Aorta (tissue), 5 donors: ENCODE measurements at places on chromosomes 1 and 21. TPM values are rescaled to one million over a fixed set of nuclear protein-coding genes. Genes with fewer than 3 reads are reported as not detected.

LRRIQ3 gene
- 0.81 TPM for total RNA-seq

HSD3B1 gene
- not detected for total RNA-seq

AJAP1 gene
- total RNA-seq = 0.16 TPM

PSMG1 gene
- total RNA-seq = 23.6 TPM

FAM72B gene
- 0.78 TPM for total RNA-seq

PLK3 gene
- total RNA-seq = 84.3 TPM

LRRC7 gene
- 1.3 TPM for total RNA-seq

GBP6 gene
- not detected for total RNA-seq

HUNK gene
- total RNA-seq = 5.2 TPM

- DNase-seq = peak; percentile 83
Observed at GRCh38 chr1:116375887-116376728, 3.1 kb downstream of the ATP1A1 start.

GRCh38 chr1:163670989-163671757 is 349.4 kb downstream of the NUF2 start:
- DNase-seq = no peak

GRCh38 chr21:25457411-25457810 is 149.9 kb downstream of the MRPL39 start:
- DNase-seq = no peak

DNA sequence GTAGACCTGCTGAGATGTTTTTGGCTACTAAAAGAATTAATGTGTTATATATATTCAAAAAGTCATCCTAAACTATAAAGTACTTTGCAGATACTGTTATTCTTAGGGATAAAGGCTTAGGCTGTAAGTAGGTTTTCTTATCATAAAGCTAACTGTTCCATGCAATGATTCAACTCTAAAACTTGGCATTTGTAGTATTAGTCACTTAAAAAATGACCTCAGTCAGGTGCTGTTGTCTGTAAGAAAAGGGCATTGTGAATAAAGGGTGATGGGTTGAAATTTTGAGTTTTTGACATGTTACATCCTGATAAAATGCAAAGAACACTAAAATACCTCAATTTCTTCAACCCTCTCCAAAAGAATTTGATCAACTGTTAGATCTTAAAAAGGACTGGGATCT is 32.9 kb downstream of the ADCY10 start:
- no peak for DNase-seq

- DNase-seq = no peak
Observed at GRCh38 chr1:151570819-151571218, 30.7 kb downstream of the TUFT1 start.

DNA sequence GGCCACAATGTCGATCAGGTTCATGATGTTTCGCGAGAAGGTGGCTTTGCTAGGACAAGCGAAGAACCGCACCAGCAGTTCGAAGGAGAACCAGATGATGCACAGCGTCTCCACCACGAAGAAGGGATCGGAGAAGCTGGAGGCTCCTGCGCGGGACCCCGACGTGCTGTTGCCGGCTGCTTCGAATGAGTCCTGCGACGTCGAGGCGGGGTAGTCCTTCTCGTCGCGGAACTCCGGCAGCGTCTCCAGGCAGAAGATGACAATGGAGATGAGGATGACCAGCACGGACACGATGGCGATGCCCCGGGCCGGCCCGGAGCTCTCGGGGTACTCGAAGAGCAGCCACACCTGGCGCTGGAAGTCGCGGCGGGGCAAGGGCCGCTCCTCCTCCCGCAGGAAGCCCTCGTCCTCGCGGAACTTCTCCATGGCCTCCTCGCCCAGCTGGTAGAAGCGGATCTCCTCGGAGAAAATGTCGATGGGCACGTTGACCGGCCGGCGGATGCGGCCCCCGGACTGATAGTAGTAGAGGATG is 869 bp downstream of the KCNA3 start:
- DNase-seq = peak; percentile 77

GRCh38 chr1:202145068-202145743 is 669 bp upstream of the ARL8A start:
- DNase-seq = no peak

DNA sequence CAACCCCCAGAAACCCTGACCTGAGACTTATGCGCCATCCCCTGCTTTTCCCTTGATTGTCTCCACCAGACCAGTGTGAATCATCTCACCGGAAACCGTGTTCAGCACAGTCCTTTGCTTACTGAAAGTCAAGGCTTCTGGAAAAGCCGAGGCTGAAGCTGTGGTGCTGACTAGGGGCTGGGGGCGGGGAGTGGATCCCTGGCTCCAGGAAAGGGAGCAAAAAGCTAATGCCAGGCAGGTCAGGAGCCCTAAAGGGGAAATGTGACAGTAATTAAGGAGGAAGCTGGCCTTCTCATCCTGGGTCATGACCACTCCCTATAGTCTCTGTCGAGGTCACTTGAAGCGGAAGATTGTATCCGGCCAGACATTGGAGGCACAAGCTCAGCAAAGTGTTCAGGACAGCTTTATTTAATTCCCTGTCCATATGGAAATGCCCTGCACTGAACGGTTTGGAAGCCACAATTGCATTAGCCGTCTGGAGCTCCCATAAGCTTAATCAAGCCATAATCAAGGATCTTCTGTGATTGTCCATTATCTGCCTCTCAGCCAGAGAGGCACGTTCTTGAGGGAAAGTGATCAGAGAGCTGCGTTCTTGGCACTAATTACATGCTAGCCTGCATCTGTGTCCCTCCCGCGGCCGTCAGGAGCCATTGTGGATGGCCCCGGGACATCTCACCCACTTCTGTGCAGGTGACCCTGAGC is 403.6 kb downstream of the RRAGC start:
- DNase-seq = no peak

GRCh38 chr1:174040387-174040786 is 18.2 kb upstream of the RC3H1 start:
- DNase-seq = no peak

DNA sequence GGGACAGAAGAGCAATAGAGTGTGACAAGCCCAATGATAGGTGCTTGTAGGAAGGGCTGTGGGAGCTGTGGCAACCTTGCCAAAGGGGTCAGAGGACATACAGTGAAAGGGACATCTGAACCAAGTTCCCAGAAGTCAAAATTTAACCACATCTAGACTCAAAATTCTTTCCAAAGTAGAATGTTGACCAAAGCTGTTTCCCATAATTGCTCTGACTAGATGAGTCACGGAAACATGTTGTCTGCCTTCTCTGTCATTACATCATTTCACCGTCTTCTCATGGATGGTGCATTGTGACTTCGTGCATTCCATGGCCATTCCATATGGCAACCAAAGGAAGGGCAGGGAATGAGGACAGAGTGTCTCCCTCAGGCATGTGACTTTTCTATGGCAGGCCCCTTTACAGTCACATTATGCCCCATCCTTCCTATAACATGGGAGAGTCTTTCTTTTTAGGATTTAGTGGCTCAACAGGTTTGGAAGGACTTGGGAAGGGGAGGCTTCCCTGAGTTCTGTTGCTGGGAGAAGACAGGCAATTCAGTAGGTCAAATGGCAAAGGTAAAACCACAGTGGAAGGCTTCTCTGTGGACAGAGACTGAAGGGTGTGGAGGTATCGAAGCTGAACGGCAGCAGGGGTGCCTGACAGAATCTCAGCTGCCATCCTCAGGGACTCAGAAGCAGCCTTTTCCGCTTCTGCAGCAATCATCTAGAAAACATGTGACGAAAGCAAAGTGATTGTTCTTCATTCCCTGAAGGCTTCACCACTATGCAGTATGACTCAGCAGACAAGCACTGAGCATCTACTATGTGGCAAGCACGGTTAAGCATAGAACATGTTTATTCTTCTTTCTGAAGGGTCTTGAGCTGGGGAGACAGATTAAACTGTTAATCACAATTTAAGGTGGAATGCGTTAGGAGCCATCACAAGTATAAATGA is 24.7 kb downstream of the NPHS2 start:
- DNase-seq = no peak

DNA sequence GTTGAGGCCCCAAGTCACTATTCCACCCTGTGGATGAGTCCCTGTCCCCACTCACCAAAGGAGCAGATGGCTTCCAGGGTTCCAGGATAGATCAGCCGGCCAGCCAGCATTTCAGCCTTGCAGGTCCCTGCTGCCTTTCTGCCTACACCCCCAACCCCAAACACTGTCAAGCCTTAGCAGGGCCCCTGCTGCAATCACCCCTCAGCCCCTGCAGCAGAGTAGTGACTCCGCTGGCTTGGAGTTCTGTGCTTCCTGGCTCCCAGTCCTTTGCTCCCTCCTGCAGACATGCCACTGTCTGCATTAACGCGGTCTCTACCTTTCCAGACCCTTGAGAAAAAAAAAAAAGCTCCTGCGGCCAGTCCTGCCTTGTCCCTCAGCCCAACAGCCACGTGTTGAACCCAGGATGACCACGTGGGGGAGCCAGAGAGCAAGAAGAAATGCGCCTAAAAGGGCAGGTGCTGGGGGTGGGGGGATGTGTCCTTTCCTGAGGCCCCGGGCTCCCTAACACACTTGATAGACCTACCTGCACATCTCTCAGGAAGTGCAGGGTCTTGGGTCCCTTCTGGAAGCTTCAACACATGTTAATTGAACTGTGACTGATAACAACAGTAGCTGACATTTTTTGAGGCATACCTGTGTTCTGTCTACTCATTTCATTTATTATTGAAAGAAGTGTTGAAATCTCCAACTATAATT is 37.4 kb downstream of the RASSF5 start:
- DNase-seq = peak; percentile 92

- DNase-seq = no peak
Observed at GRCh38 chr1:96746440-96747420, 25.1 kb downstream of the PTBP2 start.

GRCh38 chr1:230696722-230697437 is 17.0 kb downstream of the AGT start:
- DNase-seq = no peak

- no peak for DNase-seq
Observed at GRCh38 chr1:172375211-172375631, 45.3 kb upstream of the C1orf105 start.

- no peak for DNase-seq
Observed at GRCh38 chr21:41295721-41296254, 20.8 kb upstream of the FAM3B start.

- DNase-seq = no peak
Observed at GRCh38 chr1:30807318-30808066, 49.9 kb upstream of the LAPTM5 start.

DNA sequence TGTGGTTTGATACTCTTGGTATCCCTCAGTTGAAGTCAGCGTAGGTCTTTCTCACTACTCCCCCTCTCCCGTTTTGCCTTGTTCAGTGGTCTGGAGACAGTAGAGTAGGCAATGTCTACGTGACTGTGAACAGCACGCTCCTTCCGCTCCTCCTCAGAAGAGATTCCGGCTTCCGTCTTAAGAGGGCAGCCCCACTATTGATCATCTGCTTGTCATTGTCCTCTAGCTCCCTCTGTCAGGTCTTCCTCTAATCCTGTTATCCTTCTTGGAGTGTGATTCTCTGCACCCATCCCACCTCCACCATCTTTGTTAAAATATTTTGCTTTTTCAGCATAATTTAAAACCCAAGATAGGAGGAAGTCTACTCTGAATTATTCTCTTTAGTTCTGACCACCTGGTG is 129.9 kb upstream of the KCNK2 start:
- no peak for DNase-seq
